ENCODE measurements at places on chromosomes 1 and 21.

DNA sequence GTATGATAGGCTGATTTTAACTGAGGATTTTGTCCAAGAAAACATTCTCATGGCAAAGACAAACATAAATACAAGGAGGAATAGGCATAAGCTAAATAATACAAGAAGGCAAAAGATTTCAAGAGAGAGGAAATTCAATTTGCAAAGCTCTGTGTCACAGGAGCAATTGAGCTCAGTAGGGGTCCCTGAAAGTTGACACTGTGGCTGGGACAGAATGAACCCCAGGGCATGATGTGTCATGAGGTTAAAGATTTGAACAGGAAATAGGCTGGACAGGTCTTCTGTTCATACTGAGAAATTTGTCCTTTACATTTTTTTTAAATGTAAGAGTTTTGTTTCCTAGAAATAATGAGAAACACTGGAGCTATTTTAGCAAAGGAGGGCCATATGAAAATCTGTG, 555.4 kb upstream of the NEGR1 start:
- no peak for DNase-seq

GRCh38 chr1:8004113-8004802, 21.9 kb downstream of the ERRFI1 start:
- DNase-seq = no peak

GRCh38 chr1:200058341-200058740, 30.8 kb downstream of the NR5A2 start:
- no peak for DNase-seq

GRCh38 chr1:116881879-116882520, 27.7 kb upstream of the PTGFRN start:
- DNase-seq = peak; percentile 96

DNA sequence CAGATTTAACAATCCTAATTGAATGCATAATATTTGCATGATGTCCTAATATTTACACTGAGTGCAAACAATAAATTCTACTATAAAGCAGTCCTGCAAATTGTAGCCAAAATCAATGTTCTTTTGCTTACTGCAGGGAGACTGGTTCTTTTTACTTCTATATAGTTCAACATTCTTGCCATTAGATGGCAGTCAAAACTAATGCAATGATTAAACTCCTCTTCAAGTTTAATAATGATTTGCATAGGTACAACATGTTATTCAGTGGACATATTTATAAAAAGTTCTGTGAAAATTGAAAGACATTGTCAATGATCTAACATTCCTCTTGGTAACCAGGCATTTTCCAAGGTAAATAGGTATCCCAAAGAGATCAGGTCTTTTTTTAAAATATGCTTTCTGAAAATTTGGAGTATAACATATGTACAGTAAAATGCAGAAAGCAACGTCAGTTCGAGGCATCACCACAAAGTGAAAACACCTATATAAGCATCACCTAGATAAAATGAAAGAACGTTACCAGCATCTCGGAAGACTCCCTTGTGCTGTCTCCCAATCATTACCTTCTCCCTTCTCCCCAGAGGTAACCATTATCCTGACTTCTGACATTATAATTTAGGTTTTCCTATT, 9.8 kb upstream of the FNBP1L start:
- no peak for DNase-seq

GRCh38 chr1:25501235-25502058, 42.0 kb upstream of the LDLRAP1 start:
- DNase-seq = peak; percentile 74
